G401 (cell line): ENCODE measurements at places on chromosomes 11 and 22.

GRCh38 chr11:115423728-115424459 lies 80.3 kb downstream of the CADM1 start:
- peak; percentile 76 for DNase-seq

GRCh38 chr11:14793546-14793945 lies 98.5 kb downstream of the CYP2R1 start:
- no peak for DNase-seq

GRCh38 chr22:31651664-31652063 lies 10.4 kb downstream of the PISD start:
- DNase-seq = no peak

GRCh38 chr11:12642040-12642439 lies 32.2 kb upstream of the TEAD1 start:
- DNase-seq = peak; percentile 32

DNA sequence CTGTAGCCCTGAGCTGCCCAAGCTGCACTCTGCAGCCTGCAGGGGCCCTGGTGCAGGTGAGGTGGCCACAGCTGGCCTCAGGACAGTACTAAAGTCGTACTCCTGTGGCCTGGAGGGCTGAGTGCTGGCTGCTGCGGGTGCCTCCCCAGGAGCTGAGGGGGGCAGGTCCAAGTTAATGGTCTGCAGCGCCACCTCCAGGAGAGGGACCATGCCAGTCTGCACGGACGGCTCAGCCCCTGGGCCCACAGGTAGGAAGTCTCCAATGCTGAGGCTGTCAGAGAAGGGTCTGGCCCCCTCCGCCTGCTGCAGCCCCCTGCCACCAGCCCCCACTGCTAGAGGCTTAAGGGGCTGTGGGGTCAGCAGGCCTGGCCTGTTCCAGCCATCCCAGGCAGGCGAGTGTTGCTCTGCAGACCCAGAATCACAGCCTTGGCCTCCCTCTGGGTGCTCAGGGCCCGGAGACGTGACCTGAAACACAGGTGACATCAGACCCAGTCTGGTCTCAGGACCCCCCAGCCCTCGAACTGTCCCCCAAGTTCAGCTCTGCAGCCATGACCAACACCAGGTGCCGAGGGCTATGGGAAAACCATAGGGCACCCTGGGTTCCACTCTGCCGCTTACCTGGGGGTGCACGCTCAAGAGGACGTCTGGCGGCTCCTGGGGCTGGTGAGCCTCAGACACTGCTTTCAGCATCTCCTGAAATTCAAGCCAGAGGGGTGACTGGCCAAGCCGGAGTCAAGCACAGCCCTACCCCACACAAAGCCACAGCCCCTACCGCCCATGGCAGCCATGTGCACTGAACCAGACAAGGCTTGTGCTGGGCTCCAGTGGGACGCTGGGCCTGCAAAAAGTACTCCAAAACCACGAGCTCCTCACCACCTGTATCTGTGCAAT lies 20.8 kb downstream of the SELENOO start:
- no peak for DNase-seq

DNA sequence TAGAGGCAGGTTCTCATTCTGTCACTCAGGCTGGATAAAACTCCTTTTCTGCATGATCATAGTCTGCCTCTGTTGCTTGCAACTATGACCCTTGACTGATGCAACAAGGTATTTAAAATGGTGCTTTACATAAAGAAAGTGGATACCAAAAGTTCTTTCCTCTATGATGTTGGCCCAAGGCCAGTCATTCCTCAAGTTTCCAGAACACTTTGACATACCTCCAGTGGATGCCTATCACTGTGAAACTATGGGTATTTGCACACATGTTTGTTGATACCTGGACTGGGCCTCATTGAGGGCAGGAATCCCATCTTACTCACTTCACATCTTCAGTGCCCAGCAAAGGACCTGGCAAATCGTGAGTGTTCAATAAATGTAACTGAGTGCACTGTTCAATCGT lies 159.0 kb upstream of the ZC3H12C start:
- DNase-seq = no peak

DNA sequence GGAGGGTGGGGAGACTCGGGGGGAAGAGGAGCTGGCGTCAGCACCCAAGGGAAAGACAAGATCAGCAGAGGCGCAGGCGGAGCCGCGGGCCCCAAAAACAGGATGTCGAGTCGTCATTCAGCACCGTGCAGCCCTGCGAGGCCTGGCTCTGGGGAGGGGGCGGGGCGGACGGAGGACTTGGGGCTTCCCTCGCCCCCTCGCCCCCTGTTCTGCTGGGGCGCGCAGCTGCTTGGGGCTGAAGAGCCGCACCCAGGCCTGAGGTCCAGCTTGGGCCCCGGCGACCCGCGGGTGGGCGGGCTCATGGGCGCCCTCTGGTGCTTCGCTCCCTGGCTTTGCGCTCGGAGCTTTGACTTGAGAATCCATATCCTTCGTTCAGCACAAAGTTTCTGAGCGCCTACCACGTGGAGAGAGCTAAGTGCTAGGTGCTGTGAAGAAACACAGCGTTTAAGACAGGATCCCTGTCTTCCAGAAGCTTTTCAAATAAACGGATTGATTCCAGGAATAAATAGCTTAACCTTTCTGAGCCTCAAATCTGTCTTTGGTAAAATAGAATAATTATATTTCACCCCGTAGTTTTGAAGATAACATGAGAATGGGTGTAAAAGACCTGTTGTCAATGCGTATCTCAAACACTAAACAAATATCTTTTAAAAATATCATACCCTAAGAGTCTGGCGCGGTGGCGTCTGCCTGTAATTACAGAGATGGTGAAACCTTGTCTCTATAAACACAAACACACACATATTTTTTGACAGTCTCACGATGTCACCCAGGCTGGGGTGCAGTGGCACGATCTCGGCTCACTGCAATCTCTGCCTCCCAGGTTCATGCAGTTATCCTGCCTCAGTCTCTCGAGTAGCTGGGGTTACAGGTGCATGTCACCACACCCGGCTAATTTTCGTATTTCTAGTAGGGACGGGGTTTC lies 929 bp upstream of the RHOG start:
- peak; percentile 82 for DNase-seq

DNA sequence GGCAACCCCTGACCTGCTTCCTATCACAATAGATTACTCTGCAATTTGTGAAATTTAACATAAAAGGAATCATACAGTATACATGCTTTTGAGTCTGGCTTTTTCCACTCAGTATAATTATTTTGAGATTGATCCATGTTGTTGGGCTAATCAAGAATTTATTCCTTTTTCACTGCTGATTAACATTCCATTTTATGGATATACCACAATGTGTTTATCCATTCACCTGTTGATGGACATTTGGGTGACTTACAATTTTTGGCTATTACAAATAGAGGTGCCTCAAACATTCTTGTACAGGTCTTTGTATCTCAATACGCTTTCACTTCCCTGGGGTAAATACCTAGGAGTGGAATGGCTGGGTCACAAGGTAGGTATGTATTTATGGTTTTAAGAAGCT lies 24.9 kb downstream of the TENM4 start:
- no peak for DNase-seq

DNA sequence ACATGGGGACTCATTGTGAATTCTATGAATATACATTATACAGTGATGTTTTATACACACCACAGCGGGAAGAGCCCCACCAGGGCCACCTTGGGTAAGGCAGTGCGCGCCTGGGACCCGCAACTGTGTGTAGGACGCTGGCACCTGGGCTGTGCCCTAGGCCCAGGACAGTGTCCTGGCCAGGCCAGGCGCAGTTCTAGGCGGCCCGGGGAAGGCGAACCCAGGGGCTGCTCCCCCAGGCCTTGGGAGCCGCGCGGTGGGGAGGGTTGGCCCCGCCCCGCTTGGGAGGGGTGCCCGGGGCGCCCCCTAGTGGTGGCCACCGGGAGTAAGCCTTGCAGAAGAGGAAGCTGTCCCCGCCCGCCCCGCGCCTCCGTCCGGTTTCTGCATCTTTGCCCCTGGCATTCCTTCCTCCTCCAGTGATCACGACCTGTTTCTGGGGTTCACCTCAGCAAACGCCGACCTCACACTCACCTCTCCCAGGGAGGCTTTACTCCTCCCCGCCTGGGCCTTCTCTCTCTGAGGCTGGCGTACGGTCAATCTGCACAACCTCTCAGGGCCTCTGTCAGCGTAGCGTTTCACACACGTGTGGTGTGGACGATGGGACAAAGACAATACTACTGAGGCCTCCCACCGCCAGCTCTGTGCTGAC lies 9.5 kb upstream of the EHD1 start:
- DNase-seq = peak; percentile 82

DNA sequence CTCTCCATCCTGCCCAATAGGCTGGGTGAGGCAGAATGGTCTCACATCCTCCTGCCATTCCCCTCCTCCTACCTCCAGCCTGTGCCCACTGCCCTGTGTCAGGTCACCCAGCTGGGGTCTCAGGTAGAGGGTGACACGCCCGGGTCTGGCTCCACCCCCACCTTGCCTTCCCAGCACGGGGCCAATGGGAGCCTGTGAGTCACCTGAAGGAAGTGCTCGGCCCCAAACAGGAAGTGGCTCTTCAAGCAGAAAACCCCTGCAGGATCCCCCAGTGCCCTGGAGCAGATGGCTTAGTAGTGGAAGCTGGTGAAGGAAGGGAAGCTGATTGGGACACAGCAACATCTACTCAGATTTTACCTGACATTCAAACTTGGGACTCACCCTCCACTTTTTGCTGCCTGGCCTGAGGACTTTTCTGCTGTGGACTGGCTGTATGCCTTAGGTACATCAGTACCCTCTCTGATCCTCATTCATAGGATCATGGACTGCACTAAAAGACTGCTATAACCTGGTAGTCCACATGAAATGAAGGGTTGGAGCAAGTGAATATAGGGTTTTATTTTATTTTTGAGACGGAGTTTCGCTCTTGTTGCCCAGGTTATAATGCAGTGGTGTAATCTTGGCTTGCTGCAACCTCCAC lies 33.4 kb downstream of the GDPD5 start:
- no peak for DNase-seq

- no peak for DNase-seq
Measured at GRCh38 chr11:27860811-27861210, 160.6 kb upstream of the BDNF start.

- no peak for DNase-seq
Measured at GRCh38 chr11:61057615-61058014, 44.7 kb upstream of the CD5 start.
